Activated CD4-positive, alpha-beta memory T cell treated with anti-CD3 and anti-CD28 coated beads, Interleukin-2, amount 10 ng/mL, durations not matched to agents 7 days and 5 days (primary cell): ENCODE measurements at places on chromosomes 2 and 18. TPM values are rescaled to one million over a fixed set of nuclear protein-coding genes. Genes with fewer than 3 reads are reported as not detected.

Gene HOXD1
- total RNA-seq: not detected

Gene NAT8
- total RNA-seq: not detected

Gene MAP2
- not detected for total RNA-seq

Gene CTLA4
- total RNA-seq: 101 TPM

Gene CYS1
- 0.71 TPM for total RNA-seq

Gene KLHL41
- not detected for total RNA-seq

Gene REG3A
- total RNA-seq: not detected

Gene PAIP2B
- 1.8 TPM for total RNA-seq

Gene FAM161A
- total RNA-seq: 2.5 TPM

Gene SLC9A2
- not detected for total RNA-seq

Gene BBS5
- 0.90 TPM for total RNA-seq

Gene RPRM
- not detected for total RNA-seq

Gene C2orf72
- 0.98 TPM for total RNA-seq

Gene SAG
- 0.10 TPM for total RNA-seq

Gene CHRNG
- total RNA-seq: not detected

Gene STON1
- 2.1 TPM for total RNA-seq

GRCh38 chr2:33377048-33377447 is 99.4 kb upstream of the RASGRP3 start:
- no peaks in the 10 kb centered on the region for H3K4me1 ChIP-seq
- DNase-seq: no peak
- H3K36me3 ChIP-seq: no peaks in the 10 kb centered on the region
- H3K27me3 ChIP-seq: no peaks in the 10 kb centered on the region
- no peak overlapping the region for H3K27ac ChIP-seq

- H3K36me3 ChIP-seq: peaks cover 11% of the 10 kb centered on the region
- peaks cover 68% of the 10 kb centered on the region for H3K4me1 ChIP-seq
- DNase-seq: no peak
- no peaks in the 10 kb centered on the region for H3K27me3 ChIP-seq
- H3K27ac ChIP-seq: no peak overlapping the region
- H3K4me3 ChIP-seq: no peak overlapping the region
Measured at GRCh38 chr18:808502-808901, 3.5 kb downstream of the YES1 start.

DNA sequence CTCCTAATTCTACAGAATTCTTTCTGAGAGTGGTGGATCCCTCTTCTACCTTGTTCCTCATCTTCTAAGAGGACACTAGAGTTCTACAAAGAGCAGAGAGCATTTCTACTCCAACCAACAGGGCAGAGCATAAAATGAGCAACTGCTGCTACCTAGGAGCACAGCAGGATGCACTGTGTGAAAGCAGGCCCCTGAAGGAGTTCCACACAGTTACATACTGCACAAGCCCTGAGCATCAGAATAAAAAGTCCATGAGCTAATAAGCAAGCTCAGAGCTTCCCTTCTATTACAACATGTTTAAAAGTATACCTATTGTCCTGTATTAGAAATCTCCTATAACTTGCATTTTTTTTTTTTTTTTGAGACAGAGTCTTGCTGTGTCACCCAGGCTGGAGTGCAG is 8.4 kb downstream of the FHL2 start:
- H3K36me3 ChIP-seq: no peaks in the 10 kb centered on the region
- no peak for DNase-seq
- no peak overlapping the region for H3K4me3 ChIP-seq
- peaks cover 5% of the 10 kb centered on the region for H3K27me3 ChIP-seq

DNA sequence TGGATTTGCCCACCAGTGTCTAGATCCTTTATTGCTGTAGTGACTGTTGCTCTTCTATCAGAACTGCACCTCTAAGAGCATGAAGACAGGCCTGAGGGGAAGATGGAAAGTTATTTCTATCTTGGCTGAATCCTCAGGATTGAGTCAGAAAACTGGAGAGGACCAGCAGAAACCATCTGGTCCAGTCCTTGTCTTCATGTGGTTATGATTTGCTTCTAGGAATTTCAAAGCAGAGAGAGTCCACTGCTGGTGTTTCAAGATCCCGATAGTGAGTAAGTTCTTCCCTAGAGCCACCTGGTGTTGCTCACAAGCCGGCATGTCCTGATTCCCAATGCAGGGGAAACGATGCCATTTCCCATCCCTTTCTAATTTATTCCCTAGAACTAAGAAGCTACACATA is 84.2 kb downstream of the NCKAP5 start:
- no peak for DNase-seq
- no peaks in the 10 kb centered on the region for H3K36me3 ChIP-seq
- no peaks in the 10 kb centered on the region for H3K4me1 ChIP-seq
- H3K27me3 ChIP-seq: no peaks in the 10 kb centered on the region
- H3K27ac ChIP-seq: no peak overlapping the region

DNA sequence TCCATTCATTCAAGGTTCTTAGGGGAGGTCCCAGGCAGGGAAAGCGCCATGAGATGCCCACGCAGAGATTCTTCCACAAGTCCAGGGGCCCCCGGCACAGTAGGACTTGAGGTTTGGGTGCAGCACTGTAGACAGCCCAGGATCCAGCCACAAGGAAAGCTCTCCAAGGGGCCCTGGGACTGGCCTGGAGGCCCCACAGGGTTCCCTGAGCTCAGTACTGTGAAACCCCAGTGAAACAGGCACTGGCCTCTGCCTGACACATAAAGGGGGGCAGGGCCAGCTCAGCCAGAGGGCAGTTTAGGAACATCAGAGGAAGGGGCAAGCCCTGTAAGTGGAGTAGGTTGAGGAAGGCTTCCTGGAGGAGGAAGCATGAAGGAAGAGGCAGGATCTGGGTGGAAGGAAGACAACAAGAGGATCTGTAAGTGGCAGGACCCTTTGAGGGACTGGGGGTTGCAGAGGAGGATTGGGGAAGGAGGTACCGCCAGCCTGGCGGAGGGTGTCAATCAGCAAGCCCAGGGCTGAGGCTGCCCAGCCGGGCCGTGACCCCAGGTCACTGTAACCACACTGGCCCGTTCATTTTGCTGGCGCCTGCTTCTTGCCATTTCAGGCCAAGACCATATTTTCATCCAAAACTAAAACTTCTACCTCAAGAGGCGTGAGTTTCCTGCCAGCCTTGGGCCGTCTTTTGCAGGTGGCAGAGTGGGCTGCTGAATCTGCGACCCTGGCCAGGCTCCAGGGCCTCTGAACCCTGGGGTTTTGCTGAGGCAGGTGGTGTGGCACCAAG is 175.2 kb downstream of the SMAD7 start:
- H3K4me1 ChIP-seq: peaks cover 9% of the 10 kb centered on the region
- H3K27me3 ChIP-seq: no peaks in the 10 kb centered on the region
- no peak overlapping the region for H3K4me3 ChIP-seq
- no peaks in the 10 kb centered on the region for H3K36me3 ChIP-seq
- DNase-seq: no peak
- H3K27ac ChIP-seq: no peak overlapping the region

- H3K4me3 ChIP-seq: no peak overlapping the region
- no peaks in the 10 kb centered on the region for H3K4me1 ChIP-seq
- no peaks in the 10 kb centered on the region for H3K36me3 ChIP-seq
- H3K27ac ChIP-seq: no peak overlapping the region
- DNase-seq: no peak
Measured at GRCh38 chr18:38481576-38481975, 916.0 kb upstream of the CELF4 start.

DNA sequence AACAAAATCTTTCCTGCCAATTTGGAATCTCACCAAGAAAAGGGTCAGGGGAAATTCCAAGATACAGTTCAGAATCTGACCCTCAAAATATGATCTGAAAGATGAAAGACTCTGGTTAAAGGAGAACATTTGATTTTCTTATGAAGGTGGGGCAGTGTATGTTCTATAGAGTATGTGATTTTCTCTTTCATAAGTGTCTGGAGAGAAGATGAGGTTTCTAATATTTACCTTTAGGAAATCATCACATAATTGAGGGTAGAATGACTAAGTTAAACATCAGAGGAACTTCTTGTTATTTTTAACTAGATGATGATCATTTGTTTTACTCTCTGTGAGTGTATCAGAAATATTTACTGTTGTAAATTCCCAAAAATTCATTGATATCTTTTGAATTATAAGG is 27.8 kb upstream of the MBOAT2 start:
- H3K4me3 ChIP-seq: no peak overlapping the region
- no peak overlapping the region for H3K27ac ChIP-seq
- no peaks in the 10 kb centered on the region for H3K36me3 ChIP-seq
- H3K4me1 ChIP-seq: peaks cover 17% of the 10 kb centered on the region
- DNase-seq: no peak

DNA sequence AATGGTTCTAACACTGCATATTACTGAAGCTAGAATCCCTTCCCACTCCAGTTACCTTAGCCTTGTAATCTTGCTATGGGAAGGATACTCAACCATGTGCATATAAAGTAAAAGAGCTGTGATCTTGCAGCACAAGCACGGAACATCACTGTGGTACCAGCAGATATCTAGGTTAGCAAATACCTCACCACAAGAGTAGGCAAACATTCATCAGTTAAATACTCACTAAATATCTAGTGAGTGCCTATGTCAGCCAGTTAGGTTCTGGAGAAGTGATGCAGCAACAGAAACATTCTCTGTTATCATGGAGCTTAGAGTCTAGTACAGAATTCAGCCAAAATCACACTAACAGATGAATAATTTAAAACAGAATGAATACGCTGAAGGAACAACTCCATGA is 349.6 kb upstream of the UBE2E3 start:
- peaks cover 2% of the 10 kb centered on the region for H3K27me3 ChIP-seq
- no peak for DNase-seq
- no peak overlapping the region for H3K4me3 ChIP-seq
- no peak overlapping the region for H3K27ac ChIP-seq

- DNase-seq: no peak
- H3K4me1 ChIP-seq: peaks cover 28% of the 10 kb centered on the region
- H3K27me3 ChIP-seq: no peaks in the 10 kb centered on the region
- peaks cover 51% of the 10 kb centered on the region for H3K36me3 ChIP-seq
Measured at GRCh38 chr2:207121784-207122183, 44.0 kb downstream of the KLF7 start.

- H3K4me3 ChIP-seq: no peak overlapping the region
- H3K4me1 ChIP-seq: peaks cover 33% of the 10 kb centered on the region
- H3K27me3 ChIP-seq: no peaks in the 10 kb centered on the region
- H3K27ac ChIP-seq: peak overlapping the region; percentile 0
Measured at GRCh38 chr2:157261199-157261782, 3.8 kb downstream of the GALNT5 start.

DNA sequence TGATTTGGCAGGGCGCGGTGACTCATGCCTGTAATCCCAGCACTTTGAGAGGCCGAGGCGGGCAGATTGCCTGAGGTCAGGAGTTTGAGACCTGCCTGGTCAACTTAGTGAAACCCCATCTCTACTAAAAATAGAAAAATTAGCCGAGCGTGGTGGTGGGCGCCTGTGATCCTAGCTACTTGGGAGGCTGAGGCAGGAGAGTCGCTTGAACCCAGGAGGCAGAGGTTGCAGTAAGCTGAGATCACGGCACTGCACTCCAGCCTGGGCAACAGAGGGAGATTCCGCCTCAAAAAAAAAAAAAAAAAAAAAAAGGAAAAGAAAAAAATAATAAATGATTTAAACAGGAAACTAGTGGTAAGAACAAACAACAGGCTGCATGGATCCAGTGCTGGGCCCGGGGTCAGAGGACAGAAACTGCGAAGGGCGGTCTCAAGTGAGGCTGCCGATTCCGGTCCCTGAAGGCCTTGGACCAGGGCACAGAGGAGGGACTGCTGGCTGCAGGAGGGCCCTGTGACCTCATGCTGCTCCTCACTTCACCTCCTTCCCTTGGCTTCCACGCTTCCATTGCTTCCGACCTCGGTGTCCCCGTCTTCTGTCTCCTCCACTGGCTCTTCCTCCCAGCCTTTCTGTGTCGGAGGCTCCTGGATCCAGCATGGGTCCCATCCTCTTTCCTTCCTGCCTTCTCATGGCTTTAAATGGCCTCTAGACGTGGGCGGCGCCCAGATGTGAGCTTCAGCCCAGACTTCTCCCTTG is 2.1 kb upstream of the GRHL1 start:
- H3K27ac ChIP-seq: no peak overlapping the region
- H3K36me3 ChIP-seq: no peaks in the 10 kb centered on the region
- H3K27me3 ChIP-seq: peaks cover 60% of the 10 kb centered on the region
- peaks cover 9% of the 10 kb centered on the region for H3K4me1 ChIP-seq

- no peaks in the 10 kb centered on the region for H3K27me3 ChIP-seq
- peaks cover 80% of the 10 kb centered on the region for H3K4me1 ChIP-seq
- peak; percentile 53 for DNase-seq
- peaks cover 59% of the 10 kb centered on the region for H3K36me3 ChIP-seq
Measured at GRCh38 chr2:105873721-105874120, 129.0 kb downstream of the NCK2 start.

- H3K27me3 ChIP-seq: no peaks in the 10 kb centered on the region
- no peaks in the 10 kb centered on the region for H3K36me3 ChIP-seq
- H3K4me1 ChIP-seq: no peaks in the 10 kb centered on the region
- H3K4me3 ChIP-seq: no peak overlapping the region
Measured at GRCh38 chr18:40360558-40360957, 1594.5 kb upstream of the PIK3C3 start.
